ENCODE measurements at places on chromosomes 6 and 20.

- ATAC-seq = no peak
Measured at GRCh38 chr6:116400328-116400727, 29.6 kb downstream of the DSE start.

- ATAC-seq = no peak
Measured at GRCh38 chr6:14897831-14898230, 348.0 kb upstream of the JARID2 start.

GRCh38 chr6:157270308-157270707, 53.0 kb downstream of the TMEM242 start:
- ATAC-seq = no peak

DNA sequence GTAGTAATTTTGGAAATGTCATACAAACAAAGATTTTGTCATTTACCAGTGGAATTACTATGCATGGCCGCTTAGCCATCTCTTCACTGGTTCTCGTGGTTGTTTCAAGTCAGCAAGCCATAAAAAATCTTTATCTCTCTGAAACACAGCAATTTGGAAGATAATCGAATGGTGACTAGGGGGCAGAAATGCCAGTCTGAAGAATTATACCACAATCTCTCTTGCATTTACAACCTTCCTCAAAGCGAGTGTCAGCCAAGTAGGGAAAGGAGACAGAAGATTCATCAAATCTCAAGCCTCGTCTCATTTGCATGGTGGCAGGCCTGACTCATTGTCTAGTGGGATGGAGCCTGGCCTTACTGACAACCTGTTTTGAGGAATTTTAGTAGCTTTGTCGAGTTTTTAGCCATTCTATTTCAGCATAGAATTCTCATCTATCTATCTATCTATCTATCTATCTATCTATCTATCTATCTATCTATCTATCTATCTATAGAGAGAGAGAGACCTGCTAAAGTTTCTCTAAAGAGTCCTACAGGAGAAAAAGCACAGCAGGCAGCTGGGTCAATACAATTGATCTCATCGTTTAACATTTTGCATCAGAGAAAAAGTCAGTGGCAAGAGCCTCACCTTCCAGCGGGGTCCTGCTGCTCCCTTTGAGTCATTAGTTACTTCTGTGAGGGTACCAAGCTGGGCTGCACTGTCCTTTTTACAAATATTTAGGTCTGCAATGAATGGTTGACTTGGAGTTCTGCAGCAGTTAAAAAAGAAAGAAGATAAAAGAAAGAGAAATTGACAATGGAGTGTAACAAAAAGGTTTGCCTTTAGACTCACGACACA, 572.8 kb downstream of the TFAP2A start:
- no peak for ATAC-seq

DNA sequence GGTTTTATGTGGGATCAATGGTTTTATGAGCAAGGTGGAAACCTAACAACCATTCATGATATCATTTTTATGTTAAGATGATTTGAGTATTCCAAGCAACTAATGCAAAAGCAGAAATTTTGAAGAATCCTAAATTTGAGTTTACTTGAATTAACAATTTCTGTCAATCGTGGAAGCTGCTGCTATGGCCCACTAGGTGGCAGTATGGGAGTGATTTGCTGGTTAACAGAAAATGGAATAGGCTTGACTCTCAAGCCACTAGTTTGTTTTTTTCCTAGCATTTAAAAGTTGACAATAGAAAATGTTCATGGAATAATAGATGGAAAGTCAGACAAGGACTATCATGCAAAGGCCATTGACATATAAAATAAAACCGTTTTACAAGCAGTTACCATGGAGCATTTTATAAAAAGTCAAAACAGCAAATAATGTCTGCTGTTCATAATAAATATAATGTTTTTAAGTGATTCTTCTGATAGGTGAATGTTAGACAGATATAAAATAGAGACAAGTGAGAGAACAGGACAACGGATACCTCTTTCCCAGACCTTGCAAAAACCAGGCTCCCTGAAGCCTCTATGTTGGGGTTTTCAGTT, 43.0 kb upstream of the TMEM200A start:
- no peak for ATAC-seq

DNA sequence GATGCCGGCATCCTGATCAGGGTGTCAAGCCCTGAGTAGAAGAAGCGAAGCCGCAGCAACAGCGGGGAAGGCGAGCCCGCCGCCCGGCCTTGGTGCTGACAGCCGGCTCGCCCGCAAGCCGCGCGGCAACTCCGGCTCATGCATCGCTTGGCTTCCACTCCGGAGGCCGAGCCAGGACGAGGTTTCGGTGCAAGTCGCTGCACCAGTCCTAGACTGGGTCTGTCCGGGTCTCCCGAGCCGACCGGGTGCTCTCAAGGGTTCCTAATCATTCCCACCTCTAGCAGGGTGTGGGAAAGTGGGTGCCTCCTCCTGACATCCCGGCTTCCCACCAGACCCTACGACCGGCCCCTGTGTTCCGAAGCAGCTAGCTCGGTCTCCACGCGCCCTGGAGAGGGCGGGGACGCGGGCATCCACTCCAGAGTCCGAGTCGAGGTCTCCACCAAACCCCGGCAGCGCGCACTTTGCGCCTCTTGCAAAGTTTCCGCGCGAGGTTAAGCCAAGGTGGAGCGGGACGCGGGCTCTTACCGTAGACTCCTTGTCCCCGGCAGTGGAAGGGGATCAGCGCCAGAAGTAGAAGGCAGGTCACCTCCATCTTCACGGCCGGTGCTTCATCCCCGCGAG, 1.4 kb downstream of the MDGA1 start:
- peak; percentile 1 for ATAC-seq

DNA sequence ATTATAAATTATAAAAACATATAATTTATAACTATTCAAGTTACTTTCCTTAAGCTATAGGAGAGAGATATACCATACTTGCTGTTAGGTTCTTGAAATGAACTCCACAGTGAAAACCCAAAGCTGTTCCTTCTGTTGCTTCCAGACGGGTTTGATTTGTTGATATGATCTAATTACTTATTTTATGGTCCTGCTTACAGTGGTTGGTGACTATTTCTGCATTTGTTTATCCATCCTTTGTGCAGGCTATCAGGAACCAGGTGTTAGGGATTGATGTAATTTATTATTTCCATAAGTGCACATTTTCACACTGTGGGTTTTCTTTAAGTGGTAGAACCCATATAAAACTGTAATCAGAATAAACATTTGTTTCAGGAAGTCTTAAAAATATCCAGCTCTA, 167.1 kb downstream of the KIF6 start:
- no peak for ATAC-seq

DNA sequence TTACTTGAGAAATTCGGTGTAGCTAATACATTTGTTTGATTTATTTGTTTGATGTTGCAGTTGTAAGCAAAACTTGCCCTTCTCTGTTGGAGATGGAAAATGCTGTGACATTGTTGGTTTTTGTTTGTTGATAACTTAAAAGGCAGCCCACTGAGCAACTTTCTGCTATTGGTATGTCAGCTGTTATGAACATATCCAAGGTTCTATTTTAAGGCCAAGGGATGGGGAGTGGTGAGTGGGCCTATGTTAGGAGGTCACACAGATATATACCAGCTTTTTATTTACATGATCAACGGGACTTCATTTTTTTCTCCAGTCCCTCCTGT, 5.7 kb downstream of the QKI start:
- no peak for ATAC-seq

GRCh38 chr6:45378334-45378926, 696 bp upstream of the SUPT3H start:
- no peak for ATAC-seq

DNA sequence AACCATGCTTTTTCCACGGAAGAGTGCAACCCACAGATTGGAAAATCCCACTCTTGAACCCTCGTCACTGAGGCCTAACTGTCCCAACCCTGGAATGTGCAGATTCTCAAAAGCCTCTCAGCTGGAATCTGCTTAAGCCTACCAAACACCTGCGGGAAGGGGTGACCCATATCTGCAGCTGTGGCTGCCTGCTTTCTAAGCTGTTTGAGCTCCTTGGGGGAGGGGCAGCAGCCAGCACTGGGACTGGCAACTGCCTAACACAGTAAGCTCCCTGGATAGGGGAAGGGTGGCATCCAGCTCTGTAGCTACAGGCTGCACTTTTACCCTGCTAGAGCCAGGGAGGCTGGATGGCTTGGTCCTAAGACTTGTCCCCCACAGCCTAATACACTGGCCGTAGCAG, 579.6 kb downstream of the COL12A1 start:
- no peak for ATAC-seq

DNA sequence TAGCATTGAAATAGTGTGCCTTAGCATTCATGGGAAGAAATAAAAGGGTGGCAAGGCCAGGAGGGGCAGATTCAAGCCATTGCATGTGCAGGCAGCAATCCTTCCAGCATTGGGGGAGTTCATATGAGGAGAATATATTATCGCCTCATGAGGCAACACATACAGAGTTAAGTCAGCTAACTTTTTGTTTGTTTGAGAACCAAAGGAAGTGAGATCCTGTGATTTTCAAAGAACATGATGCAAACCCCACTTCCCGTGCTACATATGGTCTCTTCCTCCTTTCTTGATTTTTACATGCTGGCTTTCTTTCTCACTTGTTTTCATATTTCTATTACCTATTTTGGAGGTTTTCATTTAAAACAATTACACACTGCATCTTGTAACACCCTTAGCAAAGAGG, 579.7 kb upstream of the ARID1B start:
- ATAC-seq = no peak

- ATAC-seq = no peak
Measured at GRCh38 chr6:106159531-106159940, 73.4 kb downstream of the PRDM1 start.

DNA sequence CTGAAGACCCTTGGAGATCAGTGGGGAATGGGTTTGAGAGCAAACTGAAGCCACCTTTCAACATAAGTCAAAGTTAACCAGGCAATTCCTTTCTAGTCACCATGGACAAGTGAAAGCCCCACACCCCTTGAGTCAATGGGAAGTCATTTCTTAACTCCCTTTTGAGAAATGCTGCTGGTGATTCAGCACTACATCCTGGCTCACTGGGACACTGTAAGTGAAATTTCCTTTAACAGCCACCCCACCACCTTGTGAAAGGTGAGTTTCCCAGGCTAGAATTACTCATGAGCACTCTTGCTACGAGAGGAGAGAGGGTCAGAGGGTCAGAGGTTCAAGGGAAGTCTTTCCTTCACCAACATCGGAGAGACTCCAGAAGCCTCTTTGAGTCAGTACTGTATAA, 93.3 kb upstream of the MARCKS start:
- ATAC-seq = peak; percentile 25

GRCh38 chr6:150211700-150212511, 69.1 kb downstream of the PPP1R14C start:
- no peak for ATAC-seq

- ATAC-seq = no peak
Measured at GRCh38 chr6:101666256-101666655, 272.7 kb downstream of the GRIK2 start.

- ATAC-seq = no peak
Measured at GRCh38 chr6:16688984-16689636, 72.2 kb downstream of the ATXN1 start.

- no peak for ATAC-seq
Measured at GRCh38 chr6:126267626-126268025, 72.3 kb upstream of the CENPW start.

- no peak for ATAC-seq
Measured at GRCh38 chr6:25792016-25792415, 37.5 kb downstream of the SLC17A4 start.

All from activated CD4-positive, CD25-positive, alpha-beta regulatory T cell treated with anti-CD3 and anti-CD28 coated beads, Interleukin-2, amount 50 U/mL, for 24 hours (primary cell).